Stimulated activated CD8-positive, alpha-beta memory T cell treated with anti-CD3 and anti-CD28 coated beads, Interleukin-4, amount 100 ng/mL, for 48 hours (primary cell): ENCODE measurements at places on chromosomes 7 and 10.

- DNase-seq = no peak
Measured at GRCh38 chr10:21279217-21279575, 246.3 kb downstream of the SKIDA1 start.

DNA sequence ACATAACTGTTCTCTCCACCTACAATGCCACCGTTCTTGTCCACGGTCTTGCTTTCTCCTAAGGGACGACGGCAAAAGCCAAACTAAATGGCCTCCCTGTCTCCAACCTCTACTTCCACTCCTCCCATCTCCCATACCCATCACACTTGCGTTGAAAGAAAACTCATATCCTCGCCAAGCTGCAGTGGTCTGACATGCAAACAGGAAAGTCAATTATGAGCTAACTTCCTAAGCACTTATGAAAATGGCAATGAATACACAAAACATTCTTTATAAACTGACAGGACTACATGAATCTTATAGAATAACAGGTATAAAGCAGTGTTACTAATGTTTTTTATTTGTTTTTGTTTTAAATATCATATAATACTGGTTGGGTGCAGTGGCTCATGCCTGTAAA, 46.4 kb downstream of the TYW1B start:
- DNase-seq = no peak

DNA sequence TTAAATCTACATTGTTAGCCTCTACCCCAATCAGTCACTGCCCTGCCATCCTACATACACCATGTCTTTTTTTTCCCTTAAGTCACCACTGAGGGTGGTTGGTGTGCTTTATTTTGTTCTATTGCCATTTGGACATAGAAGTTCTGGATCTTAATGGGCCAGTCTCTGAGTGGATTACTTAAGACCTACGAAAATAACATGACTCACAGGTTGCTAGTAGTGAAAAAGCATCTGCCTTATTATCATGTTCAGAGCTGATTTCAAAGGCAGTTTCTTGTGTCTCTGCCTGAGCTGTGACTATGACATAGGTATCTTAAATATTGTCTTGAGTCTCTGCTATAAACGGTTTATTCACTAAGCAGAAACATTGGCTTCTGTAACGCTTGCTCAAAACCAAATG, 410.8 kb downstream of the MDFIC start:
- no peak for DNase-seq

GRCh38 chr7:282621-283020, 7.3 kb upstream of the FOXL3 start:
- DNase-seq = no peak

DNA sequence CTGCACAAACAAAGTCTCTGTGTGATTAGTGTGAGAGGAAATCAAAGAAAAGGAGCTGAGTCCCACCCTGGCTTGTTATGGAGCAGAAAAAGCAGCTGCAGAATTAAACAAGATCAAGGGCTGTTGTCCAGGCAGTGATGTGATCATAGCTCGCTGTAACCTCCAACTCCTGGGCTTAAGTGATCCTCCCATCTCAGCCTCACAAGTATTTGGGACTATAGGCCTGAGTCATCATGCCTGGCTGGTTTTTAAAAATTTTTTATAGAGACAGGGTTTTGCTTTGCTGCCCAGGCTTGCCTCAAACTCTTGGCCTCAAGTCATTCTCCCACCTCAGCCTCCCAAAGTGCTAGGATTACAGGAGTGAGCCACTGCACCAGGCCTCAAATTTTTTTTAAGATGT, 88.9 kb downstream of the IPMK start:
- no peak for DNase-seq

GRCh38 chr10:2680821-2681220, 386.5 kb upstream of the PFKP start:
- DNase-seq = no peak
